ENCODE measurements at places on chromosomes 2 and 18.

GRCh38 chr2:120132691-120133090, 90.5 kb downstream of the TMEM185B start:
- DNase-seq = no peak

DNA sequence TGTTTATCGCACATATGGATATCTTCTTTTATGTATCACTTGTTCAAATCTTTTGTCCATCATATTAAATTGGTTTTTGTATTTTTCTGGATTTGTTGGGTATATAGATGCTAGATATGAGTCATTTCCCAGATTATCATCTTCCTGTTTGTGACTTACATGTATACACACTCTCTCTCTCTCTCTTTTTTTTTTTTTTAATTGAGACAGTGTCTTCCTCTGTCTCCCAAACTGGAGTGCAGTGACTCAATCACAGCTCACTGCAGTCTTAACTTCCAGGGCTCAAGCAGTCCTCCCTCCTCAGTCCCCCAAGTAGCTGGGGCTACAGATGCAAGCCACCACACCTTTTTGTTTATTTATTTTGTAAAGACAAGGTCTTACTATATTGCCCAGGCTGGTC, 43.8 kb downstream of the XIRP2 start:
- no peak for DNase-seq

DNA sequence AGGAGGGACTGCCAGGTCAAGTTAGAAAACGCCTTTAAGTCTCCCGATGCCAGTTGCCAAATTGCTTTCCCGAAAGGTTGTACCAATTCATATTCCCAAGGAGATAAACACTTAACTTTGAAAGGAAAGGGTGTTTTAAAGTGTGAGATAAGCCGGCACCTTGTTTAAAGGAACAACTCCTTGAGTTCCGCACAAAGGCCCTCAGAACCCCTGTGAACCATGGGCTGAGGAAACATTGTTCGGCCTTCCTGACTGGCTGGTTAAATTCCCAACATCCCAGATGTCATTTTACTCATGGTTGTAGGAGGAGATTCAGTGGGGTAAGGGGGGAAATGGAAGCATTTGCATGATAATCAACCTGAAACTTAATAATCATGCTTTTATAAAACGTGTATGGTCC, 126.6 kb downstream of the BCL11A start:
- no peak for DNase-seq

GRCh38 chr2:37892436-37893114, 32.5 kb upstream of the RMDN2 start:
- no peak for DNase-seq

DNA sequence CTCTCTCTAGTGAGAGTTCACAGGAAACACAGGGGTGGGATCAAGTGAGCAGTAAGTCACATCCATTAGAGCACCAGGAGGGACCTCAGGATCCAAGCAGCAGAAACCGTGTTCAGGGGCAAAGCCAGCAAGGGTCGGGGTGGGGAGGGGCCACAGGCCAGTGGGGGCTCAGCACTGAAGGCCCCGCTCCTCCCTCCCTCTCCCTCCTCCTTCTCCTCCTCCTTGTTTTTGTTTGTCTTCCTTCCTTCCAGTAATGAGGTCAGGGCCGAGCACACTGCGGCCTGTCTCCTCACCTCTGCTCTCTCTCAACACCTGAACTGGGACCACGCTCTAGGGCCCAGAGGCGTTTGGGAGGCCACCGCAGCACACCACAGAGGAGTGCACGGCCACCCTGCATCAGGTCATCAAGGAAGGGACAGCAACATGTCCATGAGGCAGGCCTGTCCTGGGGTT, 20.9 kb downstream of the MTERF4 start:
- no peak for DNase-seq
